Left kidney (tissue), 8 donors: ENCODE measurements at places on chromosomes 7 and 10. TPM values are rescaled to one million over a fixed set of nuclear protein-coding genes. Genes with fewer than 3 reads are reported as not detected.

C7orf57 gene
- polyA plus RNA-seq: 0.95 TPM

DNA sequence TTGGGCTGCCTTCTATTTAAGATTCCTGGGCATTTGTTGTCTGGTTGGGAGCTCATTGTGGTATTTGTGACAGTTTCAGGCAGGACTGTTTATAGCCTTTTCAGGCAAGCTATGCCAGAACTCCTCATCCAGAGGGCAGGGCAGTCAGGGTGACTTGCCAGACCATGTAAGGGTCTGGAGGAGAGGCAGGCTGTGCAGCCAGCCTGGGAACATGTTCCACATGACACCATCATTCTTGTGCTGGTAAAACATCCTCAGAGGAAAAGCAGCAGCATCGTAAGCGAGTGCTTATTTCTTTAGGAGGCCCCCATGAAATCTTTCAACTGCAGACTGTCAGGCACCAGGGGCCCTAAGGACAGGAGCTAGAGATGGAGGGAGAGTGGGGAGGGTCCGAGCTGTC, 44.0 kb upstream of the SORBS1 start:
- no peak for DNase-seq

- DNase-seq: no peak
Measured at GRCh38 chr7:137091396-137091795, 222.9 kb downstream of the CHRM2 start.

DNA sequence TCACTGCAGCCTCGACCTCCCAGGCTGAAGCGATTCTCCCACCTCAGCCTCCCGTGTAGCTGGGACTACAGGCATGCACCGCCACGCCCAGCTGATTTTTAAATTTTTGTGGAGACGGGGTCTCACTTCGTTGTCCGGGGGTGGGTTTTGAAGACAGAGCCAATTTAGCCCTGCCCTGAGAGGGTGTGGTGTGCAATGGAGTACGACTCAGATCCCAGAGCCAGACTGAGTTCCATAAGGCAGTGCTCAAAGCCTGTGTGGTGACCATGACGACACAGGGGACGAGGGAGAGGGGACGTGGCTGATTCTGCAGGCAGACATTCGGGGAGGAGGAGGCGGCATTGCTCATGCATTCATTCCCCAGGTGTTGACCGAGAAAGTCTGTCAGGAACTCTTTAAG, 72.1 kb downstream of the ZMIZ1 start:
- no peak for DNase-seq

DNA sequence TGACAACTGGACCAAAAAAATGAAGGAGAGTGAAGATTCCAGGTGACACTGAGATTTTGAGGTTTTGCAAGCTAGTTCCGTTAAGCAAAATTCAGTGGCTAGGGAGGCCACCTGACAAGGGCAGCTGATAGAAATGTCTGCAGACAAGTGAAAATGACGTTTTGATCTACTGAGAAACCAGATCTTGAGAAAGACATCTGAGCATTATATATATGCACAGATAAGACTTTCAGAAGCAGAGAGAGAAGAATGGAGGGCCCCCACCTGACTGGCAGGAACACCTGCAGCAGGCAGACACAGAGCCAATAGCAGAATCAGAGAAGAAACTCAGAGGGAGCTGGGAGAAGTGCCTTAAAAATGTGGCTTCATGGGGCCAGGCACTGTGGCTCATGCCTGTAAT, 76.1 kb upstream of the LRGUK start:
- no peak for DNase-seq
